Bronchus fibroblast of lung (primary cell): ENCODE measurements at places on chromosomes 2 and 18. TPM values are rescaled to one million over a fixed set of nuclear protein-coding genes. Genes with fewer than 3 reads are reported as not detected.

Gene TACR1
- total RNA-seq = not detected in 2 replicates

Gene VWA3B
- not detected in 2 replicates for total RNA-seq

Gene DNAJC5G
- not detected in 2 replicates for total RNA-seq

Gene SERPINB2
- 3.5 and 5.2 TPM in 2 replicates for total RNA-seq

Gene DOCK10
- total RNA-seq = 13.8 and 16.9 TPM in 2 replicates

Gene CD226
- total RNA-seq = under 0.01 TPM in 1 of 2 replicates, not detected in the other

Gene PROKR1
- not detected in 2 replicates for total RNA-seq

Gene IL1RN
- not detected in 2 replicates for total RNA-seq

Gene B3GNT7
- 0.15 and 0.50 TPM in 2 replicates for total RNA-seq

Gene SH3RF3
- total RNA-seq = 9.8 and 10.0 TPM in 2 replicates

Gene REEP1
- total RNA-seq = 0.67 TPM in 1 of 2 replicates, not detected in the other

Gene CCDC102B
- total RNA-seq = 2.4 and 5.4 TPM in 2 replicates

Gene MALL
- 6.7 and 9.8 TPM in 2 replicates for total RNA-seq

Gene ST6GAL2
- total RNA-seq = under 0.01 TPM in 2 replicates

Gene SLC9A4
- not detected in 2 replicates for total RNA-seq

Gene VSNL1
- total RNA-seq = 0.17 and 1.0 TPM in 2 replicates

Gene POTEI
- total RNA-seq = not detected in 2 replicates

Gene FLACC1
- not detected in 2 replicates for total RNA-seq

Gene ESPNL
- 5.2 and 6.4 TPM in 2 replicates for total RNA-seq

Gene FEV
- not detected in 2 replicates for total RNA-seq

Gene IWS1
- total RNA-seq = 27.6 and 32.1 TPM in 2 replicates

Gene C2orf80
- not detected in 2 replicates for total RNA-seq

Gene ITGAV
- 30.8 and 37.2 TPM in 2 replicates for total RNA-seq

Gene TEX44
- total RNA-seq = not detected in 2 replicates

Gene CRYBA2
- total RNA-seq = not detected in 2 replicates

Gene ADGRF3
- total RNA-seq = under 0.01 TPM in 1 of 2 replicates, not detected in the other

Gene ZSWIM2
- under 0.01 TPM in 1 of 2 replicates, not detected in the other for total RNA-seq

Gene MC5R
- total RNA-seq = not detected in 2 replicates

Gene CHAC2
- 7.9 and 8.5 TPM in 2 replicates for total RNA-seq

Gene IL36G
- total RNA-seq = not detected in 2 replicates

Gene TSPYL6
- not detected in 2 replicates for total RNA-seq

Gene SLC19A3
- 0.17 and 0.59 TPM in 2 replicates for total RNA-seq

Gene GALNT14
- 1.0 and 1.3 TPM in 2 replicates for total RNA-seq

Gene IKZF2
- 5.0 and 5.9 TPM in 2 replicates for total RNA-seq

Gene ALPG
- total RNA-seq = not detected in 2 replicates

Gene GKN2
- total RNA-seq = not detected in 2 replicates

Gene WDR75
- total RNA-seq = 34.2 and 39.0 TPM in 2 replicates

Gene TMEM247
- not detected in 2 replicates for total RNA-seq

Gene GMPPA
- 57.2 and 64.1 TPM in 2 replicates for total RNA-seq

Gene FBLN7
- 1.0 and 2.0 TPM in 2 replicates for total RNA-seq

Gene GYPC
- total RNA-seq = 100 and 106 TPM in 2 replicates

Gene CYRIA
- total RNA-seq = 0.74 and 1.0 TPM in 2 replicates

Gene GPAT2
- 2.4 and 2.5 TPM in 2 replicates for total RNA-seq

Gene EGR4
- total RNA-seq = not detected in 2 replicates

Gene DSG1
- total RNA-seq = not detected in 2 replicates

Gene SPDYA
- total RNA-seq = 0.15 and 0.17 TPM in 2 replicates

Gene DOK6
- 0.15 and 0.17 TPM in 2 replicates for total RNA-seq

Gene MDH1B
- 0.34 and 0.45 TPM in 2 replicates for total RNA-seq

Gene UGT1A10
- total RNA-seq = not detected in 2 replicates

Gene MC4R
- 0.15 TPM in 1 of 2 replicates, not detected in the other for total RNA-seq

Gene GREB1L
- under 0.01 and 0.30 TPM in 2 replicates for total RNA-seq

Gene CPLX4
- total RNA-seq = not detected in 2 replicates

Gene GPR45
- total RNA-seq = not detected in 2 replicates

Gene SPP2
- total RNA-seq = not detected in 2 replicates

Gene CD302
- total RNA-seq = 5.0 and 5.2 TPM in 2 replicates

Gene CNTNAP5
- not detected in 2 replicates for total RNA-seq

Gene HOXD9
- total RNA-seq = not detected in 2 replicates

Gene MTCL1
- total RNA-seq = 14.3 and 18.2 TPM in 2 replicates
